CD4-positive, alpha-beta T cell treated with Interleukin-17A for 4 hours (primary cell): ENCODE measurements at places on chromosomes 5 and 9.

DNA sequence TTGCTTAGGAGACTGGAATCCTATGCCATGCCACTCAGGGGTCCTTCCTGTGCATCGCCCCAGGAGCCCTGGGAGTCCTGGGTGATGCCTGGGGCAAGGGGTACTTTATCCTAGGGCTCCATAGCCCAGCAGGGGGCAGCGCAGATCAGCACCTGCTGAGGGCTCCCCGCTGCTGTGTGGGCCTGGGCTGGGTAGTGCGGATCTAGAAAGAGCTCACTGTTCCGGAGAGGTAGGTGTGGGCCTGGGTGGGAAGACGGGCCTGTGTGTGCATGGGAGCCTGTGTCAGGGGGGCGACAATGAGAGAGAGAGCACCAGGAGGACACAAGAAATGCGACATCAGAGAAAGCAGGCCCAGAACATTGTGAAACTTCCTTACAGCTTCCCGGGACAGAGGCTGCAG, 11.4 kb upstream of the DAB2IP start:
- no peak for DNase-seq

DNA sequence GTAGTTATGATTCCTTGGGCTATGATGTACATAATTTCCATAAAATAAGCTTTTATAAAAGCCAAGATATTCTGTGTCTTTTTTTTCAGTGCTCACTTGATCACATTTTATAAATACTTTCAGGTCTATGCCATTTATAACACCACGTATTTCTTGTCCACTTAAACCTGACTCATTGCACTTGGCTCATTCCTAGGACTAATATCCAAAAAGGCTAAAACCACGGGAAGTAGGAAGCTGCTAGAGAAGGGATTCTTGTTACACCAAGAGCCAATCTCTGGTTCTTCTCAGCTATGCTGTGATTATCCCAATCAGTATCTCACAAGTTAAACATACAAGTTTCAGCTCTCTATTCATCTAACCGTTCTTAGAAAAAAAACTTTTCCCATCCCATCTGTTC, 80.4 kb upstream of the CDH6 start:
- no peak for DNase-seq

DNA sequence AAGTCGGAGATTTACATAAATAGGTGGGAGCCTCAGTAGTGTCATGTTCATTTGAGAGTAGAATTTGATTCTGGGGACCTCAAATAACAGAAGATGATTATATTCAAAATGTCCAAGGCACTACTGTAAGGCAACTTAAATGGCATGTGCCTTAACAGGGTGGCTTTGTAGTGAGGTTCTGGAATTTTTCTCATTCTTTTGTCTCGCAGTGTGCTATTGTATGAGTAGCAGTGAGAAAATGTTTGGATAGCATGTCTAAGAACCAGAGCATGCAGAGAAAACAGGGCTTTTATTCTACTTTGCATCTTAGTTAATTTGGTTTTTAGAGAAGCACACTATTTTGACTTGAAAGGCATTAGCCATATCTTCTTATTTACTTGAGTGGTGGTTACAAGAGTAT, 25.0 kb downstream of the MAST4 start:
- no peak for DNase-seq

DNA sequence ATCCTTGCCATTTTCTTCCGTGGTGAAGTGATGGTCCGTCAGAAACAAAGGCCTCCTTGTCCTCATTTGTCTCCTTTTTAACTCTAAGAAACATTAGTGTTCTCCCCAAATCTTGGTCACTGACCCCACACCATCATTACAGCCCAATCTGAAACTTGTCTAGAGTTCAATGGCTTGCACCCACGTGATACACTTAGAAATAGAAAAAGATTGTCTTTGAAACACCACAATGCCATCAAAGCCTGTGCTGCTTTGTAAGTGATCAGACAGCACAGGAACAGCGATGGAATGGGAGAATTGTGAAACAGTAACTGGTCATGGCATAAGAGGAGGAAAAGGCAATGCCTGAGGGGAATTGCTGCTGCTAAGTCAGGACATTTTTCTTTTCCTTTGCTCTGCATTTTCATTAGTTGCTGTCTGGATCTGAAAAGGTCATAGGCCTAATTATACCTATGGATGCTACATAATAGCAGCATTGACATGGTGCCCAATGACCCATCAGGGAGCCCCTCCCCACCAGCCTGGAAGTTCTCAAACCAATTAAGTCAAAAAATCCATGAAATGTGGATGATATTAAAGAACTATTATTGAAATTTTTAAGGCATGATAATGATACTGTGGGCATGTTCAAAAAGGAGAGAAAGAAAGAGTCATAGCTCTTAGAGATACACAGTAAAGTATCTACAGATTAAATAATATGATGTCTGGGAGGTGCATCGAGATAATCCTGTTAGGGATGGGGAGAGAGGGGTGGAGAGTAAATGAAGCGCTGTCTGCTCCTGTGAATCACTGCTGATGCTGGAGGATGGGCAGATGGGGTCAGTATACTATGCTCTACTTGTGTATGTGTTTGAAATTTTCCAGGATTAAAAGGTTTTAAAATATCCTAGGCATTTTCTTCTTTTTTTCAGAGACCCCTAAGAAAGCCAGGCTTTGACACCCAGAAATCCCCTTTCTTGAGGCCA, 83.6 kb downstream of the ENC1 start:
- DNase-seq, result no peak
